Kidney epithelial cell (primary cell): ENCODE measurements at places on chromosomes 2 and 18.

DNA sequence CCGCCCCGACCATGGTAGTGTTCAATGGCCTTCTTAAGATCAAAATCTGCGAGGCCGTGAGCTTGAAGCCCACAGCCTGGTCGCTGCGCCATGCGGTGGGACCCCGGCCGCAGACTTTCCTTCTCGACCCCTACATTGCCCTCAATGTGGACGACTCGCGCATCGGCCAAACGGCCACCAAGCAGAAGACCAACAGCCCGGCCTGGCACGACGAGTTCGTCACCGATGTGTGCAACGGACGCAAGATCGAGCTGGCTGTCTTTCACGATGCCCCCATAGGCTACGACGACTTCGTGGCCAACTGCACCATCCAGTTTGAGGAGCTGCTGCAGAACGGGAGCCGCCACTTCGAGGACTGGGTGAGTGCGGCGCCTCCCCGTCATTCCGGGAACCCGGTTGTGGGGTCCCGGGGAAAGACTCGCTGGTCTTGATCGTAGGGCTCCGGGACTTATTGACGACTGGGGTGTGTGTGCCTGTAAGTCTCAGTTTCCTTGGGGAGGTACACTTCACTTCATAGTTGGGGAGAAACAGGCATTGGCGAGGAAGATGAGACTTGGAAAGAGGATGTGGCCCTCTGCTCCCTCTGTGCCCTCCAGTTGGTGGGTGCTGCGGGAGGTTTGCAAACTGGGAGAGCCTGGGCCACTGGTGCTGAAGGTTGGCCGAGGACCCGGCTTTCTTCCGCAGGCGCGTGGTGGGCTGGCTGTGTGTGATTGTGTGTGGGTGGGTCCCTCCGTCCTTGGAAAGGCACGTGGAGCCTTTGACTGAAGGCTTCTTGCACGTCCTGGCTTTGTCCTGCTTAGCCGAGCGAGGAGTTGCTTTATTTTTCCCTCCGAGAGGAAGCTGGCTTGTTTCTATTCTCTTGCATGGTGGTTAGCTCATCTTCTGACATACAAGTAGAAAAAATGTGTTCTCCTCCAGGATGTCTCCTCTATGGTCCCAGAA, 886 bp downstream of the PRKCE start:
- no peak for DNase-seq

DNA sequence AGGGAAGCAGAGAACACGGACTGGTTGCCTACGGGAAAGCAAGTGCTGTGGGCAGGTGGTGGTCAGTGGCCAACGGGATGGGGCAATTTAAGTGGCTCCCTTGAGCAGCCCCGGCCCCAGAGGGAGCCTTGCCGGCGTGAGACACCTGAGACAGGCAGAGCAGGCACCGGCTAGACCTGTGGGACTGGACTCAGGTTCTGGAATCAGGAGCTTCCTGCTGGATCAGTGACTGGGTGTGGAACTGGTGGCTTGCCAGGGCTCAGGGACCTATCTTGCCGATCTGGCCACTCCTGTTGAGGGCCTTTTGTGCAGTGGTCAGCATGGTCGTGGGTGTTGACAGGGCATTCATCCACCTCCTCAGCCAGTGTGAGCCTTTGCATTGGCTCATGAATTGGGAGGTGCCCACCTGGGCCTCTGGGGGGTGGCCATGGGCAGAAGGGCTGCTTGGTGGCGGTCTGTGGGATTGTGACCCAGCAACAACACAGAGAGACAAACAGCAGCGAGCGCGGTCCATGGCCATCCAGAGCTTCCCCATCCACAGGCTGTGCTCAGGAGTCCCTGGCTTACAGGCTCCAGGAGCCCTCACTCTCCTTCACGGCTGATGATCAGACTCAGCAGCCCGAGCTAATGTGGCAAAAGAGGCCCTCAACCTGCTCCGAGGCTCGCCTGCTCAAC, 85.4 kb upstream of the ZNF516 start:
- DNase-seq: no peak

DNA sequence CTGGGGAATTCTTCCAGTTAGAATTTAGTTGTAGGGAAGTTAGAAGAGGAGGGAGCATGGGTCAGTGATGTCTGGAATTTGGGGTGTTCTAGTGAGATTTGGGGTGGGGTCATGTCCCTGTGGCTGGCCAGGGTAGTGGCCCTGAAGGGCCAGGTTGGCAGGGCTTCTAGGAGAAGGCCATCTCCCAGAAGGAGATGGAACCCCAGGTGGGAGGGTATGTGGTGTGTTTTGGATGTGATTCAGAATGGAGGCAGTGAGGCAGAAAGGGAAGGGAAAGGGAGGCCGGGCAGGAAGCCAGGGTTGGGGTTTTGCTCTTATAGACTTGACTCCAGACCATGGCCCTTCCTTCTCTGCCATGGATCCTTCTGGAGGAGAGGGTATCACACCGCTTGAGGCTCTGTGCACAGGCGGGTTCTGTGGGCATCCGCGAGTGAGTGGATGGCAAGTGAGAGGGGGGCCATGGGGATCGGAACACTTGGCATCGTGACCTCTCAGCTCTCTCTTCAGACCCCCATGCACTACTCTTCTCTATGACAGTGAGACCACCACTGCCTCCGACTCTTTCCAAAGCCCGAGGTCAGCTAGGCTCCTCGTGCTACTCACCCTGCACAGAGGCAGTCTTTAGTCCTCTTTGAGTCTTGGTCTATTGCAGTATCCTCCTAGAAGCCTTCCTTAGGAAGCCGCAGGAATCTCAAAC, 7.3 kb downstream of the GREB1 start:
- DNase-seq: no peak

GRCh38 chr2:85933753-85934594, 45.2 kb upstream of the ST3GAL5 start:
- DNase-seq: no peak

DNA sequence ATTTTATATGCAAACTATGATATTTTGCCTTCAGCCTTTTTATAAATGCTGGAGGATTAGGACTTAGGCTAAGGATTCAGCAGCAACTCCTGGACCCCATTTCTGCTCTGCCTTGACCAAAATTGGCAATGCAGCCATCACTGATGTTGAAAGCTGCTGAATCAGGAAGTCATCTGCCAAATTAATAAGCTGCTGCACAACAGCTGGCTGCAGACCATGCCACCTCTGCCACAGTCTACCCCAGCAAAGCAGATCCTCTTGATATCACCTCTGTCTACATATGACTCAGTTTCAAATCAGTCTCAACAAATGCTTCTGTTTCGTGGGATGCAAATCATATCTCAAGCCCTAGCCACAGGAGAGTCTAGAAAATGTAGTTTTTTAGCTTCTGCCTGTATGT, 7.1 kb upstream of the SOS1 start:
- no peak for DNase-seq

- no peak for DNase-seq
Observed at GRCh38 chr2:225317186-225317585, 82.3 kb upstream of the NYAP2 start.

GRCh38 chr2:53174539-53174938, 593.1 kb upstream of the CHAC2 start:
- no peak for DNase-seq

GRCh38 chr18:24785019-24785418, 324.6 kb downstream of the HRH4 start:
- no peak for DNase-seq
